ENCODE measurements at places on chromosomes 1 and 21.
A peak's percentile ranks its signal among the peaks of the same experiment; 100 is the strongest.

DNA sequence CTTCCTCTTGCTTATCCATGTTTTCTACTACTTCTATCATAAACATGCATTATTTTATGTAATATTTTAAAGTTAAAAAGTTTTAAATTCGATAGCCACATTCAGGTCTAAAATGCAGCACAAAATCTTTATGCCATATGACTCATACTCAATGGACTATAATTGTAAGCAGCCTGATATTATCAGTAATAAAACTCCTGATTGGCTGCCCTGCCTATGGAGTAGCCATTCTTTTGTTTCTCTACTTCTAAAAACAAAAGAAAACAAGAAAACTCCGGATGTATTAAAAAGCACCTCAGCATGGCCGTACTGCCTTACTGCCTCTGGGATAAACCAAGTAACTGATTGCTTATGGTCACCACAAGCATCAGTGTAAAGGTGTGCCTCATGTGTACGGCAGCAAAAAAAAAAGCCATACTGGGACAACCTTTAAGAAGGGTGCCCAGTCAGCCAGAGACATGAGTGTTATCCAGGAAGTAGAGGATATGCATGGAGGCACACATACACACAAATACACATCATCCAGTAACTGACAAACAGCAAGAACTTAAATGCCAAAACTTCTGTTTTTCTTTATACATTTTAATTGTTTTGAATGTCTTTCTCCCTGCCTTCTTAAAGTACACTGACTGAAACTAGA lies 9.2 kb downstream of the SLC35D1 start:
- peak; percentile 16 for DNase-seq

DNA sequence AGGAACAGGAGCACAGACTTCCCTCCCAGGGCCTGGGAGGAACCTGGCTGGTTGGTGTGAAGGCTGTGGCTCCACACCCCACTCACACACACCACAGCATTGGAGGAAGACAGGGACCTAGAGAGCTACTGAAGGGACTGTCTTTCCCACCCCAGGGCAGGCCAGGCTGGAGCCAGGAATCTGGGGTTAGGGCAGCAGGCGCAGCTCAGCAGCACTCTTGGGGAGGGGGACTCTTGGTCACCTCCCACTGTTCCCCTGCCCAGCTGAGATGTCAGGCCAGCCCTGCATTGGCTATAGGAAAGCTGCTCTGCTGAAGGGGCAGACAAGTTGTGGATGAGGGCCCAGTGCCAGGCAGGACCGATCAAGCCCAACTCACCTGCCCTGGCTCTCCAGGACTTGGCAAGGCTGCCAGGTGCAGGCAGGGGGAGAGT lies 1.6 kb upstream of the PLEKHA6 start:
- no peak for DNase-seq

DNA sequence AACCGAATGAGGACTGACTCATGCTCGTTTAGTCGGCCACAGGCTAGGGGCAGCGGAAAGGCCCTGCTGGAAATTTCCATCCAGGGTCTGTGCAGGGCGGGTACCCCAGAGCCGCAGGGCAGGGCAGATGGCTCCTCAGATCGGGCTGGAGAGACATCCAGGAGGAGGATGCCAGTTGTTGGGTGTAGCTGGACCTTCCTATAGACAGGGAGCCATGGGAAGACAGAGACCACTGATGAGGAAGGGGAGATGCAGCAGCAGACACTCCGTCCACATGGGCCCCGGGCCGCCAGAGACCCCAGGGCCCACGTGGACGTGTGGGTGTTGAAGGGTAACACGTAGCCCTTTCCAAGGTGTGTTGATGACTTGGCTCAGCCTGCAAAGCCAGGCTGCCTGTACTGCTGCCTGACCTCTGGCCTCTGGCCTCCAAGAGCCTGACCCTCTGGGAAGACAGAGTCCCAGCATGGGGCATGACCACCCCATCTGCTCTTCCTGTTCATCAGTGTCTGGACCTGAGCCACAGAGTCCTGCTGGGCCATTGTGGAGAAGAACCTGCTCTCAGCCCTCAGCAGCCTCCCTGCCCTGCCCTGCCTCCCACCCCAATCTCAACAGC lies 4.8 kb downstream of the GNG4 start:
- no peak for DNase-seq

DNA sequence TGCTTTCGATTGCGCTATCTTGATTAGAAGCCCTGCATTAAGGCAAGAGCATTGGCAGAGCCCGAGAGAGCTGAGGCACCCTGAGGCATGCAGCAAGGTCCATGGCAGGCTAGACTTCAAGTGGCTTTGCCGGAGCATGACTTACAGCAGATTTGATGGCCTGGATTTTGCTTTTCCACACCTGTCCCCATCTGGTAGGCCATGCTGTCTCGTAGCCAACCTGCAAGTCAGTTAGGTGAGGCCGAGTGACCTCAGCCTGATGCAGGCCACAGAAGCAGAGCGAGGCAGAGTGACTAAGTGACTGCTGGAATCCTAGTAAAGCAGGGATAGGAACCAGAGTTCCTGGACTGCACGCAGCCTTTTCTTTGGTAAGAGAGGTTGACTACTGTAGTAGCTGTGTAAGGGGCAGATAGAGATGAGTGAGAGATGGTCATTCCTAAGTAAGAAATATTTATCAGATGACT lies 148.9 kb downstream of the PBX1 start:
- DNase-seq = peak; percentile 75

DNA sequence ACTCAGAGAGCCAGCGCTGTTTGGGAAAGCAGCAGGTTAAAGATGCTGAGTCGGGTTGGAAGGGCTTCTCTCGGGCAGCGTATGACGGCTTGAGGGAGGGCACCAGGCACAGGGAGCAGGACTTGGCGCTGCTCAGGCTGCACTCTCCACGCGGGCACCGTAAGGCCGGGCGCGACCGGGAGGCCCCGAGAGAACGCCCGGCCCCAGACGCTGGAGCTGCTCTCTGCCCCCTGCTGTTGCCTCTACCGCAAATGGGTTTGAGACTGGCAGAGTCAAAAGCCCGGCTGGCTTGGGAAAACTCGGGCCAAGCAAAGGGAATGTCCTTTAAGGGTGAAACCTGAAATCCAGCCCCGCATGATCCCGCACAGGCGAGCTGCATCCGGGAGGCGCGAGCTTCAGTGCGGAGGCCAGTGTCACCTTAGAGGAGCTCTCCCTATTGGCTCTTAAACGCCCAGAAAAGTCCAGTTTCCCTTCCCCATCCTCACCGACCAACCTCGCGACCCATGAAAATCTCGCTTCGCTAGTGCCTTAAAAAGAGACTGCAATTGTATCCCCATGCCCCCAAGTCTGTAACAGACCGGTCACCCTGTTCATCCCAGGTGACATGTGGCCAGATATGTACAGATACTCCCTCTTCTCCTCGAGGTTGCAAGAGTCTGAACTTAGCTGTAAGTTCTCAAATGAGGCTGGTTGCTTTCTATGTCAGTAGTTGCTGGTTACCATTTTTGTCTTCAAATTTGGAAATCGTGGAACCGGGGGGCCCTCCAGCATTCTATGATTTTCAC lies 1.1 kb downstream of the PRRX1 start:
- peak; percentile 78 for DNase-seq

DNA sequence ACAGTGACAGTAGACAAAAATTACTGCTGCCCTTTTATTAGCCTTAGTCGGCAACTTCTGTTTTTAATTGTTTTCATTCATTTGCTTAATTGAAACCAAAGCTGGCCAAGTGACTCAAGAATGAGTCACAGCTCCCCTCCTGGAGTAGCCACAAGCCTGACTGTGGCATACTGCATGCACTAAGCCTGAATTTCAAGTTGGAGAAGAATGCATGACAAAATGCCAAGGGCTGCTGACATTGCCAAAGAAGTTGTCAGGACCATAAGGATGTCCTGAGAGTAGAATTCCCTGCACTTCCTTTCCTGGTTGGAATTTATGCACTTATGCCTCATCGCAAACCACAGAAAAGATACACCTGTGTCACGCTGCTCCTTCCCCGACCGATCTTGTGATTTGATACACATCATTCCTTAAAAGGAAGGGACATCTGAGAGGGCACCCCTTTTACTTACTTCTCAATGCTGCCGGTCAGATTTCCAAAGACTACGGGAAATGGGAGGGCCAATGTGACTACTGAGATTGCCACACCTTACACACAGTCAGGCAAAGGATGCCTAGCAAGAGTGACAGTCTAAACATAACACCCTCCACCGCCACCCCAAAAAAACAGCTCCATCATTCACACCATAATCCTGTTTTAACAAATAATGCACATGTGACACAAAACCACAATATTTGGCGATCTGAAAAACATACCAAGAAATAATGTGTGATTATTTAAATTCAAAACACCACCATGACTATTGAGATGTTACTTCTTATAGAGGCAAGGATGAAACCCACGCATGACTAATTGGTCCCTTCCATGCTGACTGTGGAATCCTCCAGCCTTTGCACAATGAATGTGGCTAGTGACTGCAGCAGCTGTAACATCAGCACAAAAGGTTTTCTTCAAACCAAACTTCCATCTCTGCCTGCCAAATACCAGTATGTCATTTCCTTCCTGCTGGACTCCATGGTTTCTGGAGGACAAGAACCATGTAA lies 28.2 kb downstream of the VAV3 start:
- DNase-seq = peak; percentile 76

DNA sequence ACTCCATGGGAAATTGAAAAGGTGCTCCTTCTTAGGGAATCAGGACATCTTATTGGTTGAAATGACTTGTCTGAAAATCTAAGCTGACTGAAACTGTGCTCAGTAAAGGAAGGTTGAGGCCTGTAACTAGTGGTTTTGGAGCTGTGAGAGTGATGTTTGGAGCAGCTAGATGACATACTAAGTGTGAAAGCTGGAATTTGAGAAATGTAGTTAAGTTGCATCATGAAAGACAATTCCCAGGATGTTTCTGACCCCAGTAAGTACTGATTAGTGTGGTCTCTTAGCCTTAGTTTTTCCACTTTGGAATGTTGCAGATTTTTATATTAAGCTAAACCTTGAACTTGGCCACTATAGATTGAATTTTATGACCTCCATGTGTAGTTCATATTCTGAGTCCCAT lies 154.9 kb downstream of the PAPPA2 start:
- DNase-seq = no peak

- peak; percentile 37 for DNase-seq
Observed at GRCh38 chr1:78911956-78912880, 94.3 kb downstream of the ADGRL4 start.

GRCh38 chr1:168693197-168693871 lies 35.7 kb downstream of the DPT start:
- no peak for DNase-seq

DNA sequence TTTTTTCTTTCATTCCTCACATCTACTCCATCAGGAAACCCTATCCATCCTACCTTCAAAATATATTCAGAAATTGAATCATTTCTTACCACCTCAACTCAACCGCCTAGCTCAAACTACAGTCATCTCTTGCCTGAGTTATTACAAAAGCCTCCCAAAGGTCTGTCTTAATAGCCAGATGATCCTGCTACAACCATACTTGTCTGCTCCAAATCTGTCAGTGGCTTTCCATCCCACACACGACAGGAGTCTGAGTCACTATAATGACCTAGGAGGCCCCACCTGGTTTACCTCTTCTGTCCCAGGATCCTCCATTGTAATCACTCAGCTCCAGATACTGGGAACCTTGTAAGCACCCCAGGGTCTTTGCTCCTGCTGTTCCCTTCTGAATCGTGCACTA lies 37.1 kb upstream of the IL12RB2 start:
- no peak for DNase-seq

DNA sequence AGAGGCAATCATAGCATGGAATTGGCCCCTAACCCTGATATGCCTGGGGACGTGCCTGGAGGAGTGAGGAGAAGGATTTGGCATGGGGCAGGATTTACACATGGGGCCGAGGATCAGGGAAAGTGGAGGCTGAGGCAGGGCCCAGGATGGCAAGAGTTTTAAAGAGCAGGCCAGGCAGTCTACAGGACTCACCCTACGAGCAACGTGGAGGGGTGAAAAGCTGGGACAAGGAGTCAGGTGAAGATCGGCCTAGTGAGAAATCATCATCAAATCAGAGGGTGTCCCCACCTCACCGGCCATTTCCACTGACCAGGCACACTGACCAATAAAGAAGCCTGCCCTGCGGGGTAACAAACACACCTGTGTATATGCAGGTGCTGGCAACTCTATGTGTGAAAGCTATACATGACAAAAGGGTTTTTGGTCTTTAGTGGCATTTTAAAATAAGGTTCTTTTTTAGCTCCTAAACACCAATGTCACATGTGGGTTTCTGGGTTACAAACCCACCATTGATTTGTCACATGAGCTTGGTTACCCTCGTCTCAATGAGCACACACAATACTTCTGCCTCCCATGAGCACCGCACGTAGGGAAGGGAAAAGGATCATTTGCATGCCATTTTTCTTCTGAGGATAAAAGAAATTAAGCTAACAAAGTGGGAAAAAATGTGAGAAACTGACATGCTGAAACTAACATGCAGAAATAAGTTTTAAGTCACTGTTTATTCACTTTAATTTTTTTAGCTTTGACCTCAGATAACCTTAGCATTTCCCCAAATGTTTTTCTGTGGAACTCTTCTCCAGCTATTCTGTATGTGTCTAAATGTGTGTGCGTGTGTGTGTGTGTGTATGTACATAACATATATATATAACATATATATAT lies 168.1 kb upstream of the EDN2 start:
- DNase-seq = no peak

- peak; percentile 0 for DNase-seq
Observed at GRCh38 chr1:76547916-76548315, 319.4 kb upstream of the ST6GALNAC5 start.

- DNase-seq = no peak
Observed at GRCh38 chr1:167460836-167461235, 57.5 kb downstream of the CD247 start.

DNA sequence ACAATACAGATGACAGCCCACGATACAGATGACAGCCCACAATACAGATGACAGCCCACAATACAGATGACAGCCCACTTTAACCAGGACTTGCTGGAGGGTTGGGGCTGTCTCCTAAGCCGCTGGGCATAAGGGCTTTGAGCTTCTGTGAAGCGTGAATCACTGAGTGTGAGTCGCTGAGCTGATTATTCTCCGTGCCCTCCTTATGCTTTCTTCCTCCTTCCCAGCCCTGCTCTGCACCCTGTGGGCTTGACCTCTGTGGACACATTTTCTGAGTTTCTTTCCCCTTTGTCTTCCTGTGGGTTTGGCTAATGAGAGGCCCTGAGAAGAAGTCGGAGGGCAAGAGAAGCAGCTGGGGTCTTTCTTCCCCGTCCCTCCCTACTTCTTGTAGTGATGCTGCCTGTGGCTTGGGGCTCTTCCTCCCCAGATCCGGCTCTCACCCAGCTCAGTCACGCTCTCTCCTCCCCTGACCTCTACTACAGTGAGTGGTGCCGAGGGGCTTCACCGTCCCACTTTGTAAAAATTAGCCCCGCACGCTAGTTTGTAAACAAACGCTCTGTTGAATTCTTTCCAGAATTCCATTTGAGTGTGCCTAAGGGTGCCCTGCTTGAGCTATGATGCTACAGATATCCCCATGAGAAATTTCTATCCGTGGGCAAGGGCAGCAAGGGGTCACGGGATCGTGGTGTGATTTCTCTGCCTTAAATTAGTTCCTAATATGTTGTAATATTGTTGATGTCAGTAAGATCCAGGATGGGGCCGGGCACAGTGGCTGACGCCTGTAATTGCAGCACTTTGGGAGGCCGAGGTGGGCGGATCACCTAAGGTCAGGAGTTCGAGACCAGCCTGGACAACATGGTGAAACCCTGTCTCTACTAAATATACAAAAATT lies 46.4 kb upstream of the SOD1 start:
- peak; percentile 34 for DNase-seq
